ENCODE measurements at places on chromosomes 3 and 15.

DNA sequence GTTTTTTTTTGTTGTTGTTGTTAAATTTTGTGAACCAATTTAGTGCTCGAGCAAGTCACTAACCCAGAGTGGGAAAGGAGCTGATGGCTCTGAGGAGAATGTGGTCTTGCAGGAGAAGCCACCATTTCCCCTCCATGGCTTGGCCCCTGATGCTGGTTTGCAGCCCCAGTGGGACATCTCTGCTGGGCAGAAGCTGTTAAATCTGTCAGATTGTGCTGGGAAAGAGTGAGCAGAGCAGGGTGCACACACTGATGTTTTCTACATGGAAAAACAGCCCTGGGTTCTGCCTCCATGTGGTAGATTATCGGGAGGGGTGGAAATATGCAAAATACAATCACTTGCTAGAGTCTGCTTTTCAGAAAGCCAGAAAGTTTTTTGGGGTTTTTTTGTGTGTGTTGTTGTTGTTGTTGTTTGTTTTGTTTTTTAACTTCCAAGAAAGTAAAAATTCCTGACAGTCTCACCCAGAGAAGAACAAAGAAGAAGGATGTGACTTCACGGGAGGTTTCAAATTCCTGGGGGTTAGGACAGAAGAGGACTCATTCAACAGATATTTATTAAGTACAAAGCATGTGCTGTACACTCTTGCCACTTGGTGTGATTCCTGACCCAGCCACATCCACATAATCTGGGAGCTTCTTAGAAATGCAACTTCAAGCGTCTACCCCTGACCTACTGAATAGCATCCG, 133.7 kb downstream of the FOXB1 start:
- DNase-seq, result no peak

- no peak for DNase-seq
Observed at GRCh38 chr3:13927295-13927694, 47.4 kb upstream of the WNT7A start.

- DNase-seq, result no peak
Observed at GRCh38 chr3:136939489-136939888, 18.3 kb upstream of the IL20RB start.

GRCh38 chr15:35980719-35981118, 434.8 kb upstream of the DPH6 start:
- DNase-seq, result no peak

DNA sequence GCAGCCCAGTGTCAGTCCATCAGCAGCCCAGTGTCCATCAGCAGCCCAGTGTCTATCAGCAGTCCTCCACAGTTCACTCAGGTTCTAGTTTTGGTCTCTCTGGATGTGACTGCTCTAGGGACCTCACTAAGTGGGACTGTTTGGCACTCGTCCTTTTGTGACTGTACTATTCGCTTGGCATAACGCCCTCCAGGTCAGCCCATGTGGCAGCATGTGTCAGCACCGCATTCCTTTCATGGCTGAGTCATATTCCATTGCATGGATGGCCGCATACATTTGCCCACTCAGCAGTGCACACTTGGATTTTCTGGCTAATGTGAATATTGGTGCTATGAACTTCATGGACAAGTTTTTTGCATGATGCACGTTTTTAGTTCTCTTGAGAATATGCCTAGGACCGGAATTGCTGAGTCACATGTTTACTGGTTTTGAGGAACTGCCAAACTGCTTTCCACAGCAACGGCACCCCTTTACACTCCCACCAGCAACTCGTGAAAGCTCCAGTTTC, 16.4 kb downstream of the CHST13 start:
- DNase-seq, result peak; percentile 57

DNA sequence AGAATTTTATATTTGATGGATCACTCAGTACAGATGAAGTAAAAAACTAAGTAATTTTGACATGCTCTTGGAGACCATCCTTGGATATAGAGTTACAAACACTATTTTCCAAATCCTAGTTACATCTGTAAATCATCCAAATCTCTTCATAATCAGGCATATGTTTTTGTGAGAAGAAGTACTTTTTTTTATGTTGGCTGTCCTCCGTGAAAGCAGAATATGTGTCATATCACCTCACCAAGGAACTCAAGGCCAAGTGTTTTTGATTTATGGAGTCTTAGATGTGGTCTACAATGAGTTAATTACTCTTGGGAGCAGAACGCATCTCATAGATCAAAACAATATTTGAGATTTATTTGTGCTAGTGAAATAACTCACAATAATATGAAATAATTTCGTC, 416.5 kb upstream of the TGFBR2 start:
- no peak for DNase-seq

DNA sequence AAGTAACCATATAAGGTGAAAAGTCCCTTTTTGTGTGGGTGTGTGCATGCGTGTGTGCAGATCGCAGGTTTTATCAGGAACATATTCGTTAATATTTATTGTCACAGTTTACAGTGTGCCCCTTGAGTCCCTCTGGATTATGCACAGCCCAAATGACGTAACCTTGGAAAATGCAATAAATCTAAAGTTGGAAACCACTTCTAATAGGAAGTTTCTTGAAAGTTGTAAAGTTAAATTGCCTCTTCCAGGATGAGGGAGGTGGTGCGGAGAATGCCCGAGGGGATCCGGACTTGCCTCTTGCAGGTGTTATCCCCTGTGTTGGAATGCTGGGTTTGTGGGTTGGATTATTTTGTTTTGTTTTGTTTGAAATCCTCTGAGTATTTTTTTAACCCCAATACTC, 143.3 kb downstream of the CMSS1 start:
- no peak for DNase-seq

DNA sequence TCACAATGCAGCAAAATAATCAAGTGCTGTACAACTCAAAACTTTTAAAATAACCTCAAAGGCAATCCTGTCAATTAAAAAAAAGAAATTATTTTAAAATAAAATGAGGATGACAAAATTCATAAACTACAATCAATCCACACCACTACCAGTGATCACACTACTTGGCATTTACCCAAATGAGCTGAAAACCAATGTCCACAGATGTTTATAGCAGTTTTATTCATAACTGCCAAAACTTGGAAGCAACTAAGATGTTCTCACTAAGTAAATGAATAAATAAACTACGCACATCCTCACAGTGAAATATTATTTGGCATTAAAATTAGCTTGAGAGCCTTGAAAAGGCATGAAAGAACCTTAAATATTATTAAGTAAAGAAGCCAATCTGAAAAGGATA, 121.3 kb downstream of the STAG1 start:
- no peak for DNase-seq

GRCh38 chr15:68829068-68829467, 8.4 kb upstream of the ANP32A start:
- DNase-seq, result no peak

- no peak for DNase-seq
Observed at GRCh38 chr15:72033285-72033684, 84.7 kb downstream of the MYO9A start.

DNA sequence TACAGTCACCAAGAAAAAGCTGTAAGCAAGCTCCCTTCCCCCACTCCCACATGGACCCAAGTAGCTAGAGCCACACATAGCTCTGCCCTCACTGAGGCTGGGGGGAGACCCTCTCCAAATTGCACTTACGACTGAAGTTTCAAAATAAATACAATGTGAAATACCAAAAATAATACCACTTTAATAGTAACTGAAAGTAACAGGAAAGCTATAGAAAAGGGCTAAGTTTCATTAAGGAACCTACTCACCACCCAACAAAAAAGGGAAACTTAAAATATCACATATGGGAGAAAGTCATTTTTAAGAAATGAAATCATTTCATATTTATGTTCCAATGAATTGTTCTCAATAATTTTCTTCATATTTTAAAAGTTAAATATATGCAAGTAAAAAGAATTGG, 130.4 kb upstream of the UBE2E2 start:
- no peak for DNase-seq

- DNase-seq, result no peak
Observed at GRCh38 chr15:25676070-25676469, 187.1 kb downstream of the ATP10A start.

DNA sequence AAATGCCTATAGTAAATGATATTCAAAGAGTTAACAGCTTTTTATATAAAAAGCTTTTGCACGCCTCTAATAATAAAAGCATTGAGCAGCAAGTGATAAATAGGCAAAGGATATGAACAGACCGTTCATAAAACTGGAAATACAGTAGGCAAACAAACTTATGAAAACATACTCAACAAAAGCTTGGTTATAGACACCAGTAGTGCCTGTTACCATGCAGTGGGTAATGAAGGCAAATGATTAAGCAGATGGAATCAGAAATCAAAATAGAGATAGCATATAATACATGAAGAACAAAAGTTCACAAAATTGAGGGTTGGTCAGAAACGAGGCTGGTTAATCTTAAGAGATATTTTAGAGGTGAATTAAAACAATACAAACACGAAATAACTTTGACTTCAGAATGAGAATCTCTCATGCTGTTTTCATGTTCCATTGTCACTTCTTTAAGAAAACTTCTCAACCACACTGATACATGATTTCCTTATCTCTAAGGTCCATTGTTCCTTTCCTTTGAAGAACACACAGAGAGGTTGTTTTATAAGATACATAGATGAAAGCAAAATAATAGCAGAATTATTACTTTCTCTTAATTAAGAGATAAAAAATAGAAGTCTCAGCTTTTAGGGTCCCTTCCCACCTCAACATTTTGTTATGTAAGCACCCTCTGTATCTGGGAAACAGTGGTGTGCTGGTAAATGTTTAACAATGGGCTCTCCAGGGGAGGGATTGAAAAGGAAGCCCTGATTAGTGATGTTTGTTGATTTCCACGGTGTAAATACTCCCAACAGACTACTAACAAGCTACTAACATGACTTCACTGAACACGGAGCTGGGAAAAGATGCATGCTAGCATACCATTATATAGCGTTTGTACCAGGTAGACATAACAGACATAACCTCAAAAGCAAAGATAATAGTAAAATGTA, 12.6 kb downstream of the RASGRP1 start:
- no peak for DNase-seq

DNA sequence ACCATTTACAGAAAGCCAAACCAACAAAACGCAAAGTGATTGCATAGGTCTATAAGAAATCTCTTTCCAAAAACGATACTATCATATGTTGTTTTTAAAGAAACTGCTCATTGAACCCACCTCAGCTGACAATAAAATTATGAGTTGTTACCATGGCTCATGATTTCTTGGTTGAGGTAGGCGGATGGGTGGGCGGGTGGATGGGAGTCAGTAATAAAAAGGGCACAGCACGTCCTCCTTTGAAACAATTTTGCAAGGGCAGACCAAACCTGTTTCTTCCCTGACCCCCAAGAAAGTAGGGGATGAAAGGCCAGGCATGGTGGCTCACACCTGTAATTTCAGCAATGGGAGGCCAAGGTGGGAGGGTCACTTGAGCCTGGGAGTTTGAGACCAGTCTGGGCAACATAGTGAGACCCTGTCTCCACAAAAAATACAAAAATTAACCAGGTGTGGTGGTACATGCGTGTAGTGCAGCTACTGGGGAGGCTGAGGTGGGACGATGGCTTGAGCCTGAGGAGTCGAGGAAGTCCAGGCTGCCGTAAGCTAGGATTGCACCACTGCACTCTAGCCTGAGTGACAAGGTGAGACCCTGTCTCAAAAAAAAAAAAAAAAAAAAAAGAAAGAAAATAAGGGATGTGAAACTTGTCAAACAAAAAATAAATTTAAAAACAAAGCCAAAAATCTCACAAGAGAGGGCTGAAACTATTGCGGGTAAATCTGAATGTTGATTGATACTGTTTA, 2.1 kb downstream of the ABHD10 start:
- no peak for DNase-seq

- no peak for DNase-seq
Observed at GRCh38 chr15:41495736-41496599, 2.3 kb downstream of the ITPKA start.

DNA sequence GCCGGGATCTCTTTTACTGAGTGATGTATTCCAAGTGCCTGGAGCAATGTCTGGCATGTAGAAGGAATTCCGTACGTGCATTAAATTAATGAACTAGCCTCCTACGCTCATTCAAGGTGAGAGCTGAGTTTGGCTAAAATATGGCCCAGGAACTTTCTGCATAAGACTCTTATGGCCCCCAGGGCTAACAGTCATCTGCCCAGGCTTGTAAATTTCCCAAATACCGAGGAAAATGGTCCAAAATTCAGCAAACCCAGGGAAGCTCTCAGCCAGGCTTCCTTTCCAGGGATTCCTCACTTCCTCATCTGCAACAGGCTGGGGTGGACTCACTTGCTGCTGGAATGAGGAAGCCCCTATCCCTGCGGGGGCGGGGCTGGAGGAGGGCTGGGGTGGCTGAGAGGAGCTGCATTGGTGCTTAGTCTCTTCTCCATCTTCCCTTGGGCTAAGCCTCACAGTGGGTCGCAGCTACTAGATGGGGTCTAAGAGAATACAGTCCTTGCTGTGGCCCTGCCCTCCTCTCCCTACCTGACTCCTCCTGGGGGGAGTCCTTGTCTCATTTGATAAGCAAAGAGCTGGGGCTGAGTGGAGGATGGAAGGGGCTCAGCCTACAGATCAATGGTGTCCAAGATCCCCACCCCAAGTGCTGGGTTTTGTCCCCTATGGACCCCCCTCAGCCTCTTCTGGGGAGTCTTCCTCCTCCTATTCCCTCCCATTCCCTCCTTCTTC, 28.5 kb upstream of the APOD start:
- DNase-seq, result no peak

GRCh38 chr3:146574173-146574572, 29.8 kb upstream of the PLSCR1 start:
- DNase-seq, result no peak

DNA sequence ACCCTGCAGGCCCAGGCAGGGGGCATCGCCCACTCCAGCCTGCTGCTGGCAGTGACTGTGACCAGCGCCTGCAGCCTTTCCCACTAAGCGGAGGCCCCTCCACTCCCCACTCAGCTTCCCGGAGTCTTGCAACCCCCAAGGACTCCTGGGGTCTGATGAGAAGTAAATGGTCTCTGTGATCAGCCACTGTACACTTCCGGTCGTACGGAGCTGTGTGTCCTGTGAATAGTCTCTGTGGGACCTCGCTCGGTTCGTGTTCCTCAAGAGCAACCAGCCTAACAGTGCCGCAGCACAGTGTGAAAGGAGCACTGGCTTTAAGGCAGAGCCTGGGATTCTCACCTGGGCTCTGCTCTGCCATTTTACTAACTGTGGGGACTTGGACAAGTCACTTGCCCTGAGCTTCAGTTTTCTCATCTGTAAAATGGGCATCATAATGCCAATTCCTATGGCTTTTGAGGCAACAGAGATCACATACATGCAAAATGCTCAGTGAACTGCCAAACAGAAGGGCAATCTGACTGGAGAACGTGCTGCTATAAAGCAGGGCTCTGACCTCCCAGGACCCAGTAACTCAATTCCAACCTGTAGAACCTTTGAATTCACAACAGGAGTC, 26.7 kb downstream of the TMEM43 start:
- no peak for DNase-seq

- DNase-seq, result no peak
Observed at GRCh38 chr3:21017115-21017852, 733.7 kb downstream of the ZNF385D start.

GRCh38 chr3:87855616-87856015, 203.2 kb downstream of the CGGBP1 start:
- DNase-seq, result no peak

GRCh38 chr15:89057506-89058133, 30.6 kb upstream of the ABHD2 start:
- peak; percentile 38 for DNase-seq

GRCh38 chr3:148042663-148043445, 633.7 kb downstream of the ZIC1 start:
- peak; percentile 56 for DNase-seq

Measured in AG09319 (cell line).